ENCODE measurements at places on chromosomes 12 and 14.

GRCh38 chr14:44663136-44663535, 156.1 kb upstream of the FSCB start:
- DNase-seq, result no peak

- no peak for DNase-seq
Measured at GRCh38 chr14:54893151-54893760, 9.4 kb downstream of the GCH1 start.

DNA sequence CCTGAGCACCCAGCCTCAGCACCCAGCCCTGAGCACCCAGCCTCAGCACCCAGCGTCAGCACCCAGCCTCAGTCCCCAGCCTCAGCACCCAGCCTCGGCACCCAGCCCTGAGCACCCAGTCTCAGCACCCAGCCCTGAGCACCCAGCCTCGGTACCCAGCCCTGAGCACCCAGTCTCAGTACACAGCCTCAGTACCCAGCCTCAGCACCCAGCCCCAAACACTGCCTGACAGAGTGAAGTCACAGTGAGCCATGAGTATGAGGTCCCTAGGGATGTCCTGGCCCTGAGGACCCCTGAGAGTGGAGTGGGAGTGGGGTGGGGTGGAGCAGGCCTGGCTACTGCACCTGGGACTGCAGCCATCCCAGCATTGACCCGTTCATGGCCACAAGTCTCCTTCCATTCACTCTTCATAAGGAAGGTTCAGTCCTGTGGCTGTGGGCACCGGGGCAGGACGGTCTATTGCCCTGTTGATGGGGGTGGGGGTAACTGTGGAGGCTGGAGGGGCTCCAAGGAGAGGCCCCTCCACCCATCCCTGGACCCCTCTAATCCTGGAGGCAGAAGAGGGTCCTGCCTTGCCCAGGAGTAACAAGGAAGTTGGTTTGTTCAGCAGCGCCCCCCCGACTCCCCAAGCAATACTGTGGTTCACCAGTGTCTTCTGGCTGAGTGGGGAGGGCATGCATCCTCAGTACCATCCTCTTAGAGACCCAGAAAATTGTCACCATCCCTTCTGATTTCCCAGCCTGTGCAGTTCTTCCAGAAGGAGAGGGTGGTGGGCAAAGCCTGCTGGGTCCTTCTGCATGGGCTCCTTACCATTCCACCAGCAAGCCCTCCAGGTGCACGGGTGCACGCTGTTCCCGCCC, 140.5 kb downstream of the ADGRD1 start:
- DNase-seq, result no peak

DNA sequence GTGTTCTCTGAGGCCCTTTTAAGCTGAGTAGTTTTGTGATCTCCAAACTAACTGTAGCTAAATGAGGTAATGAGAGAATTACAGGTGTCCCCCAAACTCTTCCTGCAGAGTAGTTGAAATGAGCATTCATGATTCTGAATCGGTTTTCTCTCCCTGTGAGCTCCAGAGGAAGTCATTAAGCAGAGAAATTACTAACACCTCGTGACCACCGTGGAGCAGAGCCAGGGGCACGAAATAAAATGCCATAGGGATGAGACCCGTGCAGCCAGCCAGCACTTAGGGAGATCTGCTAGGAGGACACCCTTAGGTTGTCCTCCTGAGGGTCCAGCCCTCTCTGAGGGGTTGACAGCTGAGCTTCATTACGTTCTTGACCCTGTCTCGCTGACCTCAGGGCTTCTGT, 79.5 kb downstream of the SLC25A47 start:
- DNase-seq, result no peak

DNA sequence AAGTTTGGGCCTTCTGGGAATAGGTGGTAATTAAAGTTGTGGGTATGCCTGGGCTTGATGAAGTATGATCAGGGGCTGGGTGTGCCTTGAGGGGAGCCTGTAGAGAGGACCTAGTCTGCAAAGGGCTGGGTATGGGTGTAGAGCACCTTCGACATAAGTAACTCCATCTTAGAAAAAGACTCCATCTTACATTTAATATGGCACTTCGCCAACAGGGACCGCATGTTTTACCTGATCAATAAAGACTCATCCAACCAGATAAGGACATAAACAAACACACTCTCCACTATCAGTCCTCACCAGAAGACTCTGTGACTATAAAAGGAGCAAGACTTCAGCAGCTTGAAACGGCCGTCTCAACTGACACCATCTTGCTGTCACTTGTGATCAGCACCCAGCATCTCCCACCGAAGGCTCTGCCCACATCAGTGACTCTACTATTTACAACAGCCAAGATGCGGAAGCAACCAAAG, 23.5 kb upstream of the GPR68 start:
- DNase-seq, result no peak

GRCh38 chr14:77580964-77581505, 35.4 kb downstream of the SPTLC2 start:
- peak; percentile 86 for DNase-seq

DNA sequence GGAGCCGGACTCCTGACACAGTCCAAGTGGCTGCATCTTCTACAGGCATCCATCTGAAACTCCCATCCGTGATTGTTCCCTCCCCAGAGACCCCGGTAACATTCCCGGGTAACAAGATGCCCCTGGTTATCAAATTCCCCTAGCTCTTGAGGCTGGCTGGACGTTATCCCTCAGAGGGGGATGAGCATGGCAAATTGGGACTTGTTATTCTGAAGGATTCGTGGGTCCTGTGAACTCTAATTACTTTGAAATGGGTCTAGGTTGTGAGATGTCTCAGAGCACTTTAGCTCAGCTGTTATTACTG, 642 bp upstream of the PAN2 start:
- DNase-seq, result no peak

- no peak for DNase-seq
Measured at GRCh38 chr14:32078858-32079216, 1.7 kb downstream of the ARHGAP5 start.

DNA sequence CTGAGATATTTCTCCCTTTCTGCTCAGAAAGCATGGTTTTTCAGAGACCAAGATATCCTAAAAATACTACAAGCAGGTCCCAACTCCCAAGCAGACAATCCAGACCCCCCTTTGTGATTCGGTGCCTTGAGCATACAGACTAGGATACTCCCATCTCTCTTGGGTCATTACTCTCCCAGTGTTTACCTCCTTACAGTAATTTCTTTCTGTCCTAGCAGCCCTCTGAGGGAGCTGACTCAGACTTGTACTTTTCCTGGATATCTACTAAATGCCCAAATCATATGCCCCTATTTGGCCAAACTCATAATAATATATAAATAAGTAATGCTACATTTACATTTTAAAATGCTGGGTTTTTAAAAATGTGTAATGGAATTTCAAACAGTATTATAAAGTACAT, 355.6 kb downstream of the LRIG3 start:
- no peak for DNase-seq
